Skin of body (tissue), 3 donors: ENCODE measurements at places on chromosomes 6 and 20.

DNA sequence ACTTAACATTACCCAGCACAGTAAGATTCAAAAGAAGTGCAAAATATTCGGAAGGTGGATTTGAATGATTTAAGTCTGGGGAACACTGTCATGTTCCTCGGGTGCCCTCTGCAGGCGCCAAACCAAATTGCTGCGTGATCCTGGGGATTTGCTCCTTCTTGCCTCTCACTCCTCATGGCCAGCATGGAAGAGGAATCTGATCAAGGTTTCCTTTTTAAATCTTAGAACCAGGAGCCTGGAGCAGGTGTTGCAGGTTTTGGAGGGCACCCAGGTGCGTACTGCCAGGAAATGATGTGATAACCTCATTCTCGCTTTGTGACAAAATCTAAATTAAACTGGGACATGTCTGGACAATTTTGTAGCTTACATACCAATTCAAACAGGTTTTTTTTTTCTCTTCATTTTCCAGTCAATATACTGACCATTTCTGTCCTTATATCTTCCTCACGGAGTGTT, 8.1 kb upstream of the PFDN4 start:
- peak; percentile 69 for DNase-seq

DNA sequence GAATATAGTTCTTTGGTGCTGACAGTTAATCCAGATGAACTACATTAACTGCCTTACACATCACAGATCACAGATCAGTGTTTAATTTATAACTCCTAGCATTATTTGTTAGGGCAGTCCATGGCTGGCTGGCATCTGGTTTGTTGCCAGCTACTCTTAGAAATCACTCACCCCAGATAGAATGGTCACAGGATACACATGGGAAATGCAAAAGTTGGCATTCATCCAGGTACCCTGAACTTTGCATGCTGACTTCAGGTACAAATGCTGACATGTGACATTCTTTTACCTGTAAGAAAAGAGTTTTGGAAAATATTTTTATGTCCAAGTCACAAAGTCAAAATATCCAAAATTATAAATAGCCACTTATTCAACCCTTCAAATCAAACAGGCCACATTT, 20.2 kb downstream of the FBXL4 start:
- DNase-seq: no peak

DNA sequence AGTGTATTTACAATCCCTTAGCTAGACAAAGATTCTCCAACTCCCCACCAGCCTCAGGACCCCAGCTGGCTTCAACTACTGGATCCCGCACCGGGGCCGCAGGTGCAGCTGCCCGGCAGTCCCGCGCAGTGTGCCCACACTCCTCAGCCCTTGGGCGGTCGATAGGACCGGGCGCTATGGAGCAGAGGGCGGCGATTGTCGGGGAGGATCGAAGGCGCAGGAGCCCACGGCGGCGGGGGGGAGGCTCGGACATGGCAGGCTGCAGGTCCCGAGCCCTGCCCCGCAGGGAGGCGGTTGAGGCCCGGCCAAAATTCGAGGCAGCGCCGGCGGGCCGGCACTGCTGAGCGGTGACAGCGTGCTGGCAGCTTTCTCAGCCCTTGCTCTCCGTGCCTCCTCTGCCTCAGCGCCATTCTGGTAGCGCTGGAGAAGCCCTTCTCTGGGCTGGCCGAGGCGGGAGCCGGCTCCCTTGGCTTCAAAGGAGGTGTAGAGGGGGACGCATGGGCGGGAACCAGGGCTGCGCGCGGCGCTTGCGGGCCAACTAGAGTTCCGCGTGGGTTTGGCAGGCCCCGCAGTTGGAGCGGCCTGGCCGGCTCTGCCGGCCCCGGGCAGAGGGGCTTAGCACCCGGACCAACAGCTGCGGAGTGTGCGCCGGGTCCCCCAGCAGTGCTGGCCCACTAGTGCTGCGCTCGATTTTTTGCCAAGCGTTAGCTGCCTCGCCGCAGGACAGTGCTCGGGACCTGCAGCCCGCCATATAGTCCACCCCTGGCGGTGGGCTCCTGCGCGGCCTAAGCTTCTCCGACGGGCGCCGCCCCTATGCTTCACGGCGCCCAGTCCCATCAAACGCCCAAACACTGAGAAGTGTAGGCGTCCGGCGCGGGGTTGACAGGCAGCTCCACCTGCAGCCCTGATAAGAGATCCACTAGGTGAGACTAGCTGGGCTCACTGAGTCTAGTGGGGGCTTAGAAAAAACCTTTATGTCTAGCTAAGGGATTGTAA, 32.4 kb upstream of the KIF13A start:
- DNase-seq: no peak

GRCh38 chr6:162343198-162343935, 384.2 kb downstream of the PRKN start:
- DNase-seq: no peak

DNA sequence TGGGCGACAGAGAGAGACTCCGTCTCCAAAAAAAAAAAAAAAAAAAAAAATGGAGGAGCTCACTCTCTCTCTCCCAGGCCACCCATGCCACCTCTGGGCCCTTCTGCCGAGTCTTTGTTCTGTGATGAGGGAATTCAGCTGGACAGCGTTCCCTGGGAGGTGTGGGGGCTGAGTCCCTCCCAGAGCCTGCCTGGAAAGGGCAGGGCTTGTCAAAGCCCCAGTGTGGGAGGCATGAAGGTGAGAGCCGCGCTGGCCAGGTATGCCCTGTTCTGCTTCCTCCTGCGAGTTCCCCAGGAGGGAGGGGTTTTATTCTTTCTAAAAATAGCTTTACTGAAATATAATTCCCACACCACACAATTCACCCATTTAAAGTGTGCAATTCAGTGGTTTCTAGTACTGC, 69.6 kb downstream of the TMEM242 start:
- DNase-seq: no peak

DNA sequence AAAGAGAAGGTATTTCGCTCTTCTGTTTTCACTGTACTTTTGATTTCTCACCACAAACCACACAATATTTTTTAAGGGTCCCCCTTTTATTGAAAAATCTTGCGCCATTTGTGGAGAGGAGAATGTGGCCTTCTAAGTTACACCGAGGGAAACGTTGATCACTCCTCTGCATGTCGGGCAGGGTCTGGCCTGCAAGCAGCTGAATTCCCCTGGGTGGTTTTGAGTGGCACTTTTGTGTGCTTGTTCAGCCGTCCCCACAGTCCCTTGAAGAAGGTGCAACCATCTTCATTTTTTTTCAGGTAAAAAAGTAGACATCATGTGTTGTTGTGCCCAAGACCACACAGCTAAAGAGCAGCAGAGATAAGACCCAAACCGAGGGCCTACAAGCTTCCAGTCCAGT, 6.1 kb downstream of the GPR31 start:
- DNase-seq: no peak

- DNase-seq: no peak
Measured at GRCh38 chr20:49636447-49636846, 68.5 kb upstream of the PTGIS start.

GRCh38 chr6:43257367-43258145, 14.3 kb downstream of the TTBK1 start:
- no peak for DNase-seq

DNA sequence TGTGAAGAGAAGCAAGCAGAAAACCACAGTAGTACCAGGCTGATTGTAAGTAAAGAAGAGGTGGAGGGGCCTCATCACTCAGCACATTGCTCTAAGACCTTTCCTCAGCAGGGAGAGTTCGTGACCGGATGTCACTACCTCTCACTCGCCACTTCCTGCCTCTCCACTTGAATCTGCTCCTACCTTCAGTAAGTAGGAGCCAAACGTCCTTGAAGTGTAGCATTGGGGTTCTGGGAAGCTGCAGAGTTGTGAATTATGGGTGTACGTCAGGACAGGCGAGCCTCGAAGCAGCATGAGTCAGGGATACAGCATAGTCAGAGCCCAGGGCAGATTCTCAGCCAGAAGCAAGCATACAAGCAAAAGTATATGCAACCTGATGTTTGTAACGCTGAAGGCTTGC, 224.9 kb downstream of the PHACTR1 start:
- DNase-seq: no peak

GRCh38 chr20:1968964-1969363, 24.9 kb downstream of the PDYN start:
- no peak for DNase-seq

DNA sequence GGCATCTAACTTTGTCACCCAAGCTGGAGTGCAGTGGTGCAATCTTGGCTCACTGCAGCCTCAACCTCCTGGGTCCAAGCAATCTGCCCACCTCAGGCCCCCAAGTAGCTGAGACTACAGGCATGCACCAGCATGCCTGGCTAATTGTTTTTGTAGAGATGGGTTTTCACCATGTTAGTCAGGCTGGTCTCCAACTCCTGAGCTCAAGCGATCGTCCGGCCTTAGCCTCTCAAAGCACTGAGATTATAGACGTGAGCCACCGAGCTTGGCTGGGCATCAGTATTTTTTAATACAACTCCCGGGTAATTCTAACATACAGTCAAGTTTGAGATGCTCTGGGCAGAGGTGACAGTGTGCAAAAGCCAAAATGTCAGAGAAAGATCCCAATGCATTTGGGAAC, 73.5 kb downstream of the NFATC2 start:
- DNase-seq: no peak

DNA sequence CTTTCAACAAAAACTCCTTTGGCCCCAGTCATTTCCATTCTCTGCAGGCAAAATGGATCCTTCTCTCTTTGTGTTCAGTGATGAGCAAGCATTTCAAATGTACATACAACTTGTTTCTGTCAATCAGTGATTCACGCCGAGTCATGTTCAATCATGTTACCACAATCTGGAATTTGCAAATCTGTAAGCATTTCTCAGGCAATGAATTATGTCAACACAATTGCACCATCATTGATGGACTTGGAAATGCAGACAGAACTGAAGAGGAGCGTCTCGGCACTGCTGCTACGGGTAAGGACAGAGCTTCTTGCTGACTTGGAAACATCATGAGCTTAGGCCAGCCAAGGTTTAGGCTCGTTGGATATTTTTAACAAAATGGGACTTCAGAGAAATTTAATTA, 132.8 kb upstream of the AGPAT4 start:
- peak; percentile 64 for DNase-seq

- DNase-seq: no peak
Measured at GRCh38 chr6:44086931-44087574, 40.2 kb downstream of the MRPL14 start.

DNA sequence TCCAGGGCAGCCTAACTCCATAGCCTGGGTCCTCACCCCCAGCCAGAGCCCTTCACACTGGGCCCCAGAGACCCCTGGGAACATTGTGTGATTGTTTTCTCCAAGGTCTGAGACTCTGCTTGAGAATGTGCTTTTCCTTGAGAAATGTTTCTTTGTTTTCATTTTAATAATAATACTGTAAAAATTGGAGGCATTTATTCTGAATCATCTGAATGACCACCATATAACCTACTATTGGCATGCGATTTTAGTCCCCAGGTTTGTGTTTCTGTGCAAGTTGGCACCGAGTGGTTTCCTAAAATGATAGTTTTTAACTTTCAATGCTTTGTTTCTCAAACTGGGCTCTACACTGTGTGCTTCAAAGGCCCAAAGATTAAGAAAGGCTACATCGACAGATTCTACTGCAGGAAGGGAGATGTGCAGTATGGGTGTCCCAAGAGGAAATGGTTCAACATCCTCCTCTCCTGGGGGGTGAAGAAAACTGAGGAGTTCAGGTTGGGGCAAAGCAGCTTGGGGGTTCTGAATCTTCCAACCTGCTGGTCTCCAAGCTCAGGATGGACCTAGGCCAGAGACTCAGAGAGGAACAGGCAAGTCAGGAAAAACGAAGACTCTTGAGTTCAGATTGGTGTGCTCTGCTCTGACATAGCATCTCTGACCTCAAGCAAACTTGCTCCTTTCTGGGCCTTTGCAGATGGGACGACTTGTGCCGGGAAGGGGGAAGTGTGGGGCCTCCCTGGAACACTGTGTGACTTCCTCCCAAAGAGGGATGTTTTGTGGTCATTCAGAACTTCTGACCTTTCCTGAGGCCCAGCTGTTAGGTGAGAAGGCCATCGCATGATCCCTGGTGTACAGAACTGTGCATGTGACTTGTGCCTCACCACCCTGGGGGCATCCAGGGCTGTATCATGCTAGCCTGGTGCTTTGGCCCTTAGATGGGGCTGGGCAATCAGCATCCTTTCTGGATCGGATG, 31.0 kb downstream of the DAAM2 start:
- DNase-seq: no peak

- no peak for DNase-seq
Measured at GRCh38 chr6:109521080-109521479, 38.1 kb upstream of the ZBTB24 start.

- no peak for DNase-seq
Measured at GRCh38 chr20:1491860-1492642, 831 bp upstream of the SIRPB2 start.

GRCh38 chr6:141107591-141108160, 1025.0 kb upstream of the GJE1 start:
- no peak for DNase-seq

- DNase-seq: no peak
Measured at GRCh38 chr6:158080849-158081656, 87.0 kb downstream of the SERAC1 start.

DNA sequence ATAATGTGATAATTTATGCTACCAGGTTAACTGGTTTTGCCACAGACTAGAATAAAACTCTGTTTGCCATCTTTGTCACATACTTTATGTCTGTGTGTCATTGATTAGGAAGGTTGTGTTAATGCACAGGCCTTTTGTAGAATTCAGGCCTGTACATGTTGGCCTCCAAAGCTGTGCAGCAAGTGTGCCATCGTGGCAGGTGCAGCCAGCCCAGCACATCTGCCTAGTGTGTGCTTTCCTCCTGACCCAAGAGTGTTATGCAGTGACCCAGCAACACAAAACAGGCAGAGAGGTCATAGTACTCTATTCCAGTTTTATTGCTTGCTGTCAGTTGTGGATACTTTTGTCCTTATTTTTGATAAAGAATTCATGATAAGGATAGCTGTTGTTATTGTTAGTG, 3.7 kb downstream of the MAP3K4 start:
- DNase-seq: no peak

DNA sequence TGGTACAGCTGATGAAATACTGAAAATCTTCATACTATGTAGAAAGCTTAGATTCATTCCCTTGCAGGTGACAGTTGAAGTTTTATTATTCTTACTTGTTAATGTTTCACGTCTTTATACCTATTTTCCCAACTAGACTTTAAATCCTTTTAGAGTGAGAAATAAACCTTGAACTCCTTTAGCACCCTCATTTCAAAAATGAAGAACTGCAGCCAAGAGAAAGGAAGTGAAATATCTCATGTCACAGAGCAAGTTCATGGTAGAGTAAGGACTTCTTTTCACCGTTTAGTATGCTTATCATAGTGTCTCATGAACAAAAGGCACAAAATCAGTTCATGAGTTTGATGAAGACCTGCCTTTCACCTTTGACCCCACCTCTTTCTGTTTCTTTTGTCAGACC, 38.5 kb downstream of the ORC3 start:
- DNase-seq: no peak

- peak; percentile 60 for DNase-seq
Measured at GRCh38 chr6:4777394-4777935, 1.3 kb downstream of the CDYL start.
